Activated CD4-positive, alpha-beta T cell treated with anti-CD3 and anti-CD28 coated beads, Interleukin-2, amount 50 U/mL, for 1 hour (primary cell): ENCODE measurements at places on chromosomes 12 and 14.

DNA sequence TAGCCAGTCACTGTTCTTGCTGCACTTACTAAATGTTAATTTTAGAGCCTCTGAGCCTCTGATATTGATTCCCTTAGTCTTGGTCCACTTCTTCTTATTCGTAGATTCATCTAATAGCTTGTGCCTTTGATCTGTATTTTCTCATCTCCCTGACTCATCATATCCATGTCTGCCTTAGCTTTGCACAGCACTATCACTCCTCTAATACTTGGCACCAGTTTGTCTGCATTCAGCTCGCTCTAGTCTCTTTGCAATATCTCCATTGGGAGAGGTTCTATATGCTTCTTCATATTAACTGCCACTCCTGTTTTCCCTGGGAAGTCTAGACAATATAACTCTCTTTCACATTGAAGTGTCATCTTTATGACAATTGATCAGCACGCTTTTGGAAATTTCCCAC lies 68.5 kb upstream of the CSRP2 start:
- DNase-seq = no peak

DNA sequence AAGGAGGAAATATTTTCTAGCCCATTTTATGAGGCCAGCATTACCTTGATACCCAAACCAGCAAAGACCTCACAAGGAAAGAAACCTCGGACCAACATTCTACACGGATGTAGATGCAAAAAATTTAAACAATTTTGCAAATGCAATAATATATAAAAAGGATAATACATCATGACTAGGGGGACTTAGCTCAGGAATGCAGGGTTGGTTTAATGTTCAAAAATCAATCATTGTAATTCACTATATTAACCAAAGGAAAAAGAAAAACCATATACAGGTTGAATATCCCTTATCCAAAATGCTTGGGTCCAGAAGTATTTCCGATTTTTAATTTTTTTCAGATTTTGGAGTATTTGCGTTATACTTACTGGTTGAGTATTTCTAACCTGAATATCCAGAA lies 33.0 kb downstream of the TPCN1 start:
- no peak for DNase-seq

DNA sequence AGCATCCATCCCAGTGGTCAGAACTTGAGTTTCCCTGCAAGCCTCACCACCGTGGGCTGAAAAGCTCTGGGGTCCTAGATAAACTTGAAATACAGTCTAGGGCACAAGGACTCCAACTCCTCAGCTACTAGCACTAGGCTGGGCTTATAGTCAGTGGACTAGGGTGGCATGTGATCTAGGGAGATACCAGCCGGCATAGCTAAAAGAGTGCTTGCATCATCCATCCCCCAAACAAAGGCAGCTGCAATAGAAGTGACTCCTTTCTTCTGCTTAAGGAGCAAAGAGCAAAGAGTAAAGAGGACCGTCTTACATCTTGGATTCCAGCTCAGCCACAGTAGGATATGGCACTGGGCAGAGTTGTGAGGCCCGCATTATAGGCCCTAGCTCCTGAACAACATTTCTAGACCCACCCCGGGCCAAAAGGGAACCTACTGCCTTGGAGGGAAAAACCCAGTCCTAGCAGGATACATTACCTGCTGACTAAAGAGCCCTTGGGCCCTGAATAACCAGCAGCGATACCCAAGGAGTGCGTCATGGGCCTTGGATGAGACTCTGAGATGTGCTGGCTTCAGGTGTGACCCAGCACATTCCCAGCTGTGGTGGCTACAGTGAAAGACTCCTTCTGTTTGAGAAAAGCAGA lies 17.9 kb upstream of the SOS2 start:
- DNase-seq = no peak

DNA sequence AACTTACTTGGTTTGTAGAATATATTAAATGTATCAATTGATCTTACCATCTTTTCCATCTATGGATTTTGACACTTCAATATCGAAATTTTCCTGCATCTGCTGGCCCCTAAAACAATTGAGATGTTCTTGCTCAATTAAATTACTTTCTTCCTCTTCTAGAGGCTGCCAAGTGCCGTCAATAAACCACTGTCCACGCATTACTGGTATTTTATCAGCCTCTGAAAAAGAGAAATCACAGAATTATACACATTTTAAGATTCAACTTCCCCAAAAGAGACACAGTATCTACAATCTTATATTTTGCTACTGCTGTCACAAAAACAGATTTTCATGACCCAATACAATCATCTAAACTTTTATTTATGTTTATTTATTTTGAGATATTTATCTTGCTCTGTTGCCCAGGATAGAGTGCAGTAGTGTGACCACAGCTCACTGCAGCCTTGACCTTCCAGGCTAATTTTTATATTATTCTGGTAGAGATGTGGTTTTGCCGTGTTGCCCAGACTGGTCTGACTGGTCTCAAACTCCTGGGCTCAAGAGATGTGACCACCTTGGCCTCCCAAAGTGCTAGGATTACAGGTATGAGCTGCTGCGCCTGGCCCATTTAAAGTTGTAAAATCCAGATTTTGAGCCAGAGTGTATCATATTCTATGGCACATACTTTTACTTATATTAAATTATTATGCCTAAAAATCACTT lies 49.3 kb downstream of the DDHD1 start:
- DNase-seq = no peak

GRCh38 chr14:50797250-50798047 lies 33.5 kb downstream of the NIN start:
- no peak for DNase-seq

GRCh38 chr12:52681526-52682380 lies 1.5 kb upstream of the KRT1 start:
- peak; percentile 39 for DNase-seq

DNA sequence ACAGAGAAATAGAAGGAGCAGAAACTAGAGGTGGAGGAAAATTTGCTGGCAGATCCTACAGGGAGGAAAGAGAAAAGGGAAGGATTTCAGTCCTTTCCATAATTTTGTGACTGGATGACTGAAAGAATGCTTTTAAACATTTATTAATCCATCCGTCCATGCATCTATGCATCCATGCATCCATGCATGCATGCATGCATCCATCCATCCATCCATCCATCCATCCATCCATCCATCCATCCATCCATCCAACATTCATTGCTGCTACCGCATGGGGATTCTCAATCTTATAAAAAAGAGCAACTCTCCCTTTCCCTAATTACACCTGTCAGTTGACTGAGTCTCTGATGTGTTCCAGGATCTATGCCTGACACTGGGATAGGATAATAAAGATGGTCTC lies 55.7 kb upstream of the NR2C1 start:
- DNase-seq = no peak

DNA sequence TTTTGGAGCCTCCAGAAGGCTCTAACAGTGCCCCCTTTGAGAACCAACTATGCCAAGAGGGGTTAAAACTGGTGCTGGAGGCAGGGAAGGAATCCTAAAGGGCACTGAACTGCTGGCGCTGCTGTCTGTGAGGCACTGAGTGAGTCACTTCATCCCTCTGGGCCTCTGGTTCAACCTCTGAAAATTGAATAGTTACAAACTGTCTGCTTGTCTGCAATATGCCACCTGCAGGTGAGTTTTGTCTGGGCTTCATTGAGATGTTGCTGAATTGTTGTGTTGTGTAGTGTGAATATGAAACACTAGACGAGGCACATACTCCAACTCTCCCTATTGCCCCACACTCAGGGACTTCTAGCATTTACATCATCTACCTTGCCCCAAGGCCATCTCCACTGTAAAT lies 68.0 kb downstream of the GRIN2B start:
- DNase-seq = no peak

GRCh38 chr12:132419631-132420246 lies 70.2 kb upstream of the FBRSL1 start:
- no peak for DNase-seq

DNA sequence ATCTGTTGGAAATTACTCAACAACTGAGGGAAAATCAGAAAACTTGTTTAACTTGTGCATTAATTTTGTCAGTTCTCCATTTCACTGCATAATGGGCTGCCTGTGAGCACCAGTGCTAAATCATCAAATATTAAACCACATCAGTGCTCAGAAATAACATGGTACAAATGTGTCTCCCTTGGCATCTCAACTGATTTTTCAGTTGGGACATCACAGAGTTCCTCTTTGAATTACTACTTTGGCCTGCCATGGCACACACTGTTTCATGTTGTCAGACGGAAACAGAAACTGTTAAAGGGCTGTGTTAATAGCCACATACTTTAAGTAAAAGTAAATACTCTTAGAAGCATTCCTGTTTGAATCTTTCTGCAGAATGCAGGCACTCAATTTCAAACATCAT lies 42.1 kb upstream of the STRN3 start:
- DNase-seq = no peak

DNA sequence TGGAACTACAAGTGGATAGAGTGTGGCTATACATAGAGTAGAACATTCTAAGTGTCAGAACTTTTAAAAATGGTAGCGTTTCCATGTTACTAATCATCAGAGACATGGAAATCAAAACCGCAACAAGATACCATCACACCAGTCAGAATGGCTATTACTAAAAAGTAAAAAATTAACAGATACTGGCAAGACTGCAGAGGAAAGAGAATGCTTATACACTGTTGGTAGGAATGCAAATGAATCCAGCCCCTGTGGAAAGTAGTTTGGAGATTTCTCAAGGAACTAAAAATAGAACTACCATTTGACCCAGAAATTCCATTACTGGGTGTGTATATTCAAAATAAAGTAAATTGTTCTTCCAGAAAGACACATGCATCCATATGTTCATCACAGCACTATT lies 518.6 kb downstream of the NELL2 start:
- no peak for DNase-seq

GRCh38 chr14:92698393-92698792 lies 50.0 kb downstream of the LGMN start:
- no peak for DNase-seq

DNA sequence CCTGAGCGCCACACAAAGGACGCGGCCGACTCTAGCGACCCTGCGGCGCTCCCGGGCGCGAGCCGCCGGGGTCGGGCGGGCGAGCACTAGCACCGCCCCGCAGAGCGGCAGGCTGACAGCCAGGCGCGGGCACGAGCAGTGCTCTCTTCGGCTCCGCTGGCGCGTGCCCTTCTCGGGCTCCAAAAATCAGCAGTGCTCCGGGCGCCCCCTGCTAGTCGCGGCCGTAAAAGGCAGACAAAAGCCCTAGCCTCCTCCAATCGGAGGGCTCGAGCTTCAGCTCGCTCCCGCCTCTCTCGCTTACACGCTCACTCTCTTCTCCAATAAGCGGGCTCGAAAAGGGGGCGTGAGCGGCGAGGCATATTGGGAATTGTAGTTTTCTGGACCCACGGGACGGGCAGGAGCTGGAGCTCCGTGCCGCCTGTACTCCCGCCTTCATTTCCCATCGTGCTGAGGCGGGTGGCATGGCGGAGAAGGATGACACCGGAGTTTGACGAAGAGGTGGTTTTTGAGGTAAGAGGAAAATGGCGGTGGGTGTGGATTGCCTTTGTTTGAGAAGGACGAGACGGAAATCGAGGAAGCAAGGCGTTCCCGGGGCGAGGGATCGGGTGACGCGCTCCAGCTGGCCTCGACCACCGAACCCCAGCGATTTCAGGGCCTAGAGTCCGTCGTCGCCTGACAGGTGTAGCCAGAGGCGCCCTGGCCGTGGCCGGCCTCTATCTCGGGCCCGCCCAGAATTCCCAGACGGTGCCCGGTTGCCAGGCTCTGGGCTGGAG lies at the start of the genes FGD6 and VEZT:
TSS of gene FGD6 (minus strand) at position 91 of the 773 bp plus-strand sequence. CDS start 227 bp downstream, outside the sequence.
TSS of gene VEZT (plus strand) at position 431 of the 773 bp plus-strand sequence. CDS start at position 475, 44 bp downstream.
- DNase-seq = peak; percentile 97

DNA sequence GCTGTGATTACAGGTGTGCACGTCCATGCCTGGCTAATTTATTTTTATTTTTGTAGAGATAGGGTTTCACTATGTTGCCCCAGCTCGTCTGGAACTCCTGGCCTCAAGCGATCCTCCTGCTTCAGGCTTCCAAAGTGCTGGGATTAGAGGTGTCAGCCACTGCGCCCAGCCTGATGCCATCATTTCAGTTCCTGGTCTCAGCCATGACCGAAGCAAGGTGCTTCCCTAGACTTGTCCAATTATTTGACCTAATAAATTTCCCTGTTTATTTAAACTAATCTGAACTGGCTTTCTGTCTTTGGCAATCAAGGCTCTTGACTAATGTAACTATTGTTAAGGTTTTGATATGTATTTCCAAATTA lies 24.4 kb upstream of the STK38L start:
- DNase-seq = no peak

GRCh38 chr12:13443498-13443897 lies 247.0 kb downstream of the EMP1 start:
- DNase-seq = no peak

- DNase-seq = no peak
These were observed 45.0 kb downstream of the NOPCHAP1 start for GRCh38 chr12:105030820-105031807.

- no peak for DNase-seq
These were observed 190.7 kb upstream of the PPFIA2 start for GRCh38 chr12:81949841-81950308.

- DNase-seq = peak; percentile 76
These were observed 107.3 kb downstream of the ZFP36L1 start for GRCh38 chr14:68685419-68686204.

- DNase-seq = peak; percentile 4
These were observed 22.8 kb downstream of the APOBEC1 start for GRCh38 chr12:7642876-7643309.

- DNase-seq = no peak
These were observed 78.7 kb downstream of the PRICKLE1 start for GRCh38 chr12:42510823-42511222.

GRCh38 chr12:95605087-95605486 lies 53.8 kb upstream of the USP44 start:
- DNase-seq = no peak

GRCh38 chr12:643475-644302 lies 19.6 kb downstream of the NINJ2 start:
- peak; percentile 24 for DNase-seq

DNA sequence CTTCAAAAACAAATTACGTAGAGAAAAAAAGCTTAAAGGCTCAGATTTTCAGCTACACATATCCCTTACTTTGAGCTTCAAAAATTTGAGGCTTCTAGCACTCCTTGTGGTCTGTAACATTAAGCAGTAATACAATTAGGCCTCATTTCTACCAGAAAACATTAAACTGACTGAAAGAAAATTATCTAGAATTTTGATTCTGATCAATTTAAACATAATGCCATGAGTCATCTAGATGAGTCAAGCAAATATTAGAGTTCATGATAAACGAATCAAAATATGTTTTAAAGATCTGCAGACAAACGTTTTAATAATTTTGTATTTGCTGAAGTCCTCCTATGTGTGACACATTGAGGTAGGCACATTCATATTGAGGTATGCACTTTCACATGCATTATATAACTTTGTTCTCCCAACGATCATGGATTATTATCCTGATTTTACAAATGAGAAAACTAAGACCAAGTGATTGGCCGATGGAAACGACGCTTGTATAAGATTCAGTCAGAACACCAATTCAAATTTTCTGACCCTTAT lies 4.3 kb downstream of the OSBPL8 start:
- DNase-seq = no peak

GRCh38 chr14:95432144-95433093 lies 84.0 kb downstream of the SYNE3 start:
- no peak for DNase-seq

- no peak for DNase-seq
These were observed 934 bp upstream of the ZC2HC1C start for GRCh38 chr14:75068294-75069120.

GRCh38 chr14:101442451-101442850 lies 118.8 kb upstream of the DIO3 start:
- DNase-seq = peak; percentile 52

GRCh38 chr12:70305794-70306193 lies 60.3 kb upstream of the KCNMB4 start:
- DNase-seq = no peak
